HCEC 1CT (cell line): ENCODE measurements at places on chromosomes 4 and X.

DNA sequence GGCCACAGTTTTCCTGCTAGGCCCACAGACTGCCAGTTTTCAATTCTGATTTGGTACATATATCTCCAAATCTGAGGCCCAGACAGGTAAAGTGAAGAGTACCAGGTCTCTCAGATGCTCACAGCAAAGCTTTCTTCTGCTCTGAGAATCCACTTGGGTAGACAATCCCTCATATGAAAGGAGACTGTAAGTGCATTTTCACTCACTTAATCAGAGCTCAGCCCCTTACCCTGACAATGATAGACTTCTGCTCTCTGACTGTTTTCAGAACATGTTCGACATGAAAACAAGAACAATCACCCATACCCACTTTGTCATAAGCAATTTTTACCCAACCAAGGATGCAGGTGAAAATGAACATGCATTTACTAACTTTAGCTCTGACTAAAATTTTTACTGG lies 7.1 kb downstream of the GPRIN3 start:
- DNase-seq, result no peak

GRCh38 chr4:3880615-3881120 lies 114.5 kb downstream of the ADRA2C start:
- peak; percentile 24 for DNase-seq

- peak; percentile 31 for DNase-seq
These were observed 34.1 kb upstream of the SRD5A3 start for GRCh38 chr4:55311792-55312488.

GRCh38 chr4:63090641-63091040 lies 1318.6 kb downstream of the TECRL start:
- DNase-seq, result no peak

- DNase-seq, result no peak
These were observed 284.7 kb upstream of the FTHL17 start for GRCh38 chrX:31356275-31357212.
